ENCODE measurements at places on chromosomes 13 and 19.

- DNase-seq: no peak
Measured at GRCh38 chr19:49472936-49473335, 1.1 kb upstream of the FLT3LG start.

DNA sequence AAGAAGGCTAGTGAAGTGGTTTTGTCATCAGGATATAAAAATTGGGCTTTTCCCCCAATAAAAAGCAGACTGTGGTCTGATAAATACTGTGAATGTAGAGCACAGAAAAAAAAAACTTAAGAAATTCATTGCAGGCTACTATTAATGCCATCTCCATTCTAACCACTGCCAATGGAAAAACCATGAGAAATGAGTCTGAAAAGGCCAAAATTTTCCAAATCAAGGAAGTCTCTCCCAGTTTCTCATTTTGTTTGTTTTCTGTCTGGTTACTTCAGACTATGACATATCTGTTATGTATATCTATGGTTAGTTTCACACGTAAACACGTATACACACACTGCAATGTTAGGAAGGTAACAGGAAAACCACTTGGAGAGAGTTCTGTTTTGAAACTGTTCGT, 193.6 kb upstream of the TSC22D1 start:
- DNase-seq: no peak

DNA sequence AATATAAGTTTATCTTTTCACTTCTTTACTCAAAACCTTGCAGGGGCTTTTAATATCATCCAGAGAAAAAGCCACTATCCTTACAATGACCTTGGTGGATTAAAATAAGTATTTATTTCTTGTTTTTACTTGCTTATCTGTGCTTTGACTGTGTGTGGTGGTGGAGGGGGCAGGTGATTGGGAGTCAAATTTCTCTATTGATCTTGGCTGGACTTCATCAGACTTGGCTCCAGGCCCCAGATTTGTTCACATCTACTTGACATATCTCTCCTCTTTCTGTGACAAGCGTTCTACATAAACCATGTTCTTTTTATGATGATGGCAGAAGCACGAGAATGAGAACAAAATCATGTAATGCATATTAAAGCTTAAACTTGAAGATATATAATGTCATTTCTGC, 670.8 kb downstream of the PCDH17 start:
- DNase-seq: no peak

DNA sequence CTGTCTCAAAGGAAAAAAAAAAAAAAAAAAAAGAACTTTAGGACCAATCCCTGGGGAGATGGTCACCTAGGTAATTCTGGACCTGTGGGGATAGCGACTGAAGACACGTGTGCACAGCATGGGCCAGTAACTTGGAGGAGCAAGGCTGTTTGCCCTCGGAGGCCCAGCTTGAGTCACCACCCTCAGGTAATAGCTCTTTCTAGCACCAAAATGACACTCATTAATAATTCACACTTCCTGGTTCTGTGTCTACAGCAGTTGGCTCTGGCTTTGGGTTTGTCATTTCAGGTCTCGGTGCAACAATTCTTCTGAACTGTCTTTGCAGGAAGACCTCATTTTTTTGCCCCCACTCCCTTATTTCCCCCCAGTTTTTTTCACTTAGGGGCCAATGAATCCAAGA, 3.9 kb upstream of the ATP11A start:
- no peak for DNase-seq

DNA sequence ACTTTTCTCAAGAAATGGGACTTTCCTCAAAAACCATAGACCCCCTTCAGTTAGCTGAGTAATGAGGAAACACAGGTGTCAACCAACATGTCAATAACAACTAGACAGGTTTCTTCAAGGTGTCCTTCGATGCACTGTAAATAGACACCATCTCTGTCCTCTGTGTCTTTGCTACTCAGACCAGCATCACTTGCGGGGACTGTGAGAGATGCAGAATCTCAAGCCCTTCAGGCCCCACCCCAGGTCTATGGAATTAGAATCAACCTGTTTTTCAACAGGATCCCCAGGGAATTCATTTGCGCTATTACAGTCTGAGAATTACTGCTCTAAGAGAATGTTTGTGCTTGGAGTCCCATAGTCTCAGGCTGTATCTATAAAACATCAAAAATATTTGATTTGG, 469.9 kb downstream of the COG6 start:
- DNase-seq: no peak

GRCh38 chr19:39704181-39705044, at the start of gene LGALS14:
Gene LGALS14 (plus strand): TSS chr19:39704481. CDS start chr19:39704529, 48 bp downstream.
- no peak for DNase-seq

GRCh38 chr19:31174948-31175347, 174.3 kb downstream of the TSHZ3 start:
- no peak for DNase-seq

GRCh38 chr19:8835877-8836276, 3.7 kb downstream of the MBD3L1 start:
- no peak for DNase-seq

- no peak for DNase-seq
Measured at GRCh38 chr19:12913011-12913561, 6.0 kb downstream of the SYCE2 start.

DNA sequence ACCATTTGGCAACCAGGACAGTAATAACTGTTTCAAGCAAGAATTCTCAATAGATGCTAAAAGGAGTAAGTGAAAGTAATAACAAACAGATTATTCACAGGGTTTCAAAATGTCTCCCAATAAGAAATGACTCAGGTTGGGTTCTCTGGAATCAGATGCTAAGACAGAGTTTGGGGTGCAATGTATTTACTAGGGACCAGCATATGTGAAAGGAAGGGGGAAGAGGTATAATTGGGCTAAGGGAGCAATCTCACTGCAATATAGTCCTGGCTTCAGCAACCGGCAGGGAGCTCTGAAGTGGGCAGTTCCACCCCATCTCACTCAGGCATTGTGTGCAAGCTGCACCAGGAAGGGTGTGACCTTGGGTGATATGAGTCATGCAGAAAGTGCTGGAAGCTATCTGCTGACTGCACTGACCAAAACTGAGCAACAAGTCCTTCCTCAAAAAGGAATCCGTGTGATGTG, 23.4 kb downstream of the ZDHHC20 start:
- DNase-seq: no peak

DNA sequence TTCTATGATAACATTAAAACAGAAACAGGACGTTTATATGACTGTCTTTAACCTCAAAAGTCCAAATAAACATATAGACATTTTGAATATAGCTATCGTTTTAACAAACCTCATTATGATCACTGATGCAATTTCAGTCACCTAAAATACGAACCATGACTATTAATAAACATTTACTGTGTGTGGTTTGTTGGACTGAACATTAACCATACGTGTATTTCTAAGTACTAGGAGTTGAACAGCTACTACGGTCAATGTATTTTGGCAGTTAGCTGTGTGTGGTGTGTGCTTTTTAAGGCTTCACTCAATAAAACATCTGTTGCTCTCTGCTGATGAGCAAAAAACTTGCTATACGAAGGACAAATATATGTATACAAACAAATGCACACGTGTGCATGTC, 281.4 kb downstream of the ABCC4 start:
- no peak for DNase-seq

GRCh38 chr13:50636007-50636704, 207.3 kb downstream of the DLEU7 start:
- no peak for DNase-seq

DNA sequence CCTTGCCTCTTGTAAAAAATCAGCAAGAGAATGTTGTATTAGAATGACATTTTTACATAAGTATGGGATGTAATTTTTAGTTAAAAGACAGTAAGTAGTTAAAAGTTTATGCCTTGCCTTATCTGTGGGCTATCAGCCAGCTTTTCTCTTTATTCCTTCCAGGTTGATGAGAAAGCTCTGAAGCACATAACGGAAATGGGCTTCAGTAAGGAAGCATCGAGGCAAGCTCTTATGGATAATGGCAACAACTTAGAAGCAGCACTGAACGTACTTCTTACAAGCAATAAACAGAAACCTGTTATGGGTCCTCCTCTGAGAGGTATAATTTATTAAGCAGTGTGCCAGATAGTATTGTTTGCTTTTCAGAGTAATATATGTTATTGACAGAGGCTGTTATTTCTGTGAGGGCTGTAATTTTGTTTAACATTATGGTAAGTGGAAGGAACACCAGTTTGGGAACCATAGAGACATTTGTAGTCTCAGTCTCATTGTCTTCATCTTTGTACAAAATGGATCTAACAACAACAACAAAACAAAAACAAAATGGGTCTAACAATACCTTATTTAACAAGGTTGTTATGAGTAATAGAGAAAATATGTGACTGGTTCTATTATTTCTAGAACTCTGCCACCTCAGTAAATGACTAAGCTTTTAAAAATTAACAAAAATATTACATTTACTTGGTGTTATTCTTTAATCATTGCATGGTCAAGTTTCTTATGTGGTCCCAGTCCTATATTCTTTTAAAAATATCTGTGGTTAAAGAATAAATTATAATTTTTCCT, 112.8 kb downstream of the TDRD3 start:
- no peak for DNase-seq

DNA sequence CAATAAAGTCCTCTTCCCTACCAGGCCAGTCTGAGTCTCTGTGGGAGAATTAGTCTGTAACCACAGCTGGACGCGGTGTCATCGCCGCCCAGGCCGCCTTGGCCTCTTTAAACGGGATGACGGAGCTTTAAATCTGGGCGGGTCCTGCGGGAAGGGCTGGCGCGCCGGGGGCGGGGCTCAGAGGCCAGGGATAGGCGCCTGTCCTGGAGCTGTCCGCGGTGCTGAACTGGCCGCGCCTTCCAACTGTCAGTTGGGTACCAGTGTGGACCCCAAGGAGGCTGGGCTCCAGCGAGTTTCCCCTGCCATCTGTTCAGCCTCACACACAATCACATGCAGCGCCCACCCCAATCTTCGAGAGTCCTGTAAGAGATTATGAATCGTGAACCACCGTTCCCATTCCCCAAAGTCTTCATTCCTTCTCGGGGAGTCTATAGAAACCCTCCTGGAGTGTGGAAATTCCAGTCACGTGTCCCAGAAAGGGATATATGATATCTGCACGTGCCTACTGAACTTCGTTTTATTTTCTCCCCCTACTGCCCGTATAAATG, 11.5 kb downstream of the APLP1 start:
- peak; percentile 81 for DNase-seq

- DNase-seq: no peak
Measured at GRCh38 chr19:31118287-31118955, 230.8 kb downstream of the TSHZ3 start.

DNA sequence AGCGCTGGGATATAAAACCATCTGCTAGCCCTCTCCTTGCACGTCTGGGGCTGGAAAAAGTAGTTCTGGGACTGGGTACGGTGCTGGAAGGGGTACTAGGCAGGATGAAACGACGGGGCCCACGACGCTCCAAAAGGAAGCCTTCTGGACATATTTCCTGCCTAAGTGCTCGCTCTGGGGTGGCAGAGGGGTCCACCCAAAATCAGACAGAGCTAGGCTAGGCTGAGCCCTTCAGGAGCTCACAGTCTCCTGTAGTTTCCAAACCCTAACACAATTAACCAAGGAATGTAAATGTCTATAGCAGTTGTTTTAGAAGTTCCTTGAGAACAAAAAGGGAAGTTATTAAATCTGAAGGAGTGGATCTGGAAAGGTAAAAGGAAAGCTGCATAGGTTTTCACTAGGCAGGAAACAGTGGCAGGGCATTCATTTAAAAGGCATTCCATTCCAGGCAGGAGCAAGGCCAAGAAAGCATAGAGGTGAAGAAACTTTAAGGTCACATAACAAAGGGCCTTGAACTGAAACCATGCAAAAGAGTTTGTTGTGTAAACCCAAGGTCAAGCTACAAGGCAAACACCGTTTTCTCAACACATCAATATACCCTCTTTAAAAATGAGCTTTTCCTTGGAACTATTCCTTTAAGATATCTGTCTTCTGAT, 634 bp upstream of the DIAPH3 start:
- DNase-seq: no peak

GRCh38 chr19:3006075-3006767, 22.9 kb downstream of the TLE2 start:
- DNase-seq: no peak

DNA sequence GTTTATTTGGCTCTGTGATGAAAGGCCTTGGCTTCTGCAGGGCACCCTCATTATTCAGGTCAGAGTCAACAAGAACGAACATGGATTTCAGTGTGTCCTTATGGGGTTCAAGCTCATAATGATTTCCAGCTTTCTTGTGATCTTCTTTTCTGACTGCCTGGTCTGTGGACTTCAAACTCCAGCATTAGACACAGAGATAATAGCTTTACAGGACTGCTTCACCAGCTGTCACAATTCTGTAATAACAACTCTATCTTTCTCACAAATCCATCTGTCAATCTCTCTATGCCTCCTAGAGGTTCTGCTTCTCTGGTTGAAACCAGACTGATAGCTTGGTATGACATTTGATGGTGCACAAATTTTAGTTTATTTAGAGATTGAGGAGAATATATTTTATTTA, 13.1 kb upstream of the SLITRK6 start:
- DNase-seq: no peak

- DNase-seq: no peak
Measured at GRCh38 chr13:86665842-86666241, 866.6 kb upstream of the SLITRK6 start.

DNA sequence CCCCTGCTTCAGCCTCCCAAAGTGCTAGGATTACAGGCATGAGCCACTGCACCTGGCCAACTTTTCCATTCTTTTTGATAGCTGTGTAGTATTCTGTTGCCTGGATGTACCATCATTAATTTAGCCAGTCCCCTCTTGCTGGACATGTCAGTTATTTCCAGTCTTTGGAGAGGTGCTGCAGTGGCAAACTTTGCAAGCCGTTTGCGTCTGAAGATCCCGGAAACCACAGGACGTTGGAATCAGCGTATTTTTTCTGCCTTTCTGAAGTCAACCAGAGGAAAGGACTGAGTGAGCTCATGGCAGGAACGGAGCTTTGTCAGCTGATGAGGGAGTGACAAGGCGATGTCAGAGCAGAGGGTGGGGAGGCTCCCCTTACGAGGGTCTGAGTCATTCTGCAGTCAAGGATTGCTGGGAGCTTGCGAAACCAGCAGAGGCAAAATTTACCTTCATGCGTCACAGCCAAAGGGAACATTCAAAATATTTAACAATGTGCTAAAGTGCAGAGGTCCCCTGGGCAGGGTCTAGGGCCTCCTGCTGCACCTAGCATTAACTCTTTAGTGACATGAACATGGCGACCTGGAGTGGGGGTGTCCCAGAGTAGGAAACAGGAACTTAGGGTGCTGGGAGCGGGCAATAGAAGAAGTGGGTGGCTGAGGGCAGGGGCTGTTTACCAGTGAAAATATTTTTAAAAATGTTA, 5.6 kb downstream of the C5AR1 start:
- peak; percentile 14 for DNase-seq
